ENCODE measurements at places on chromosomes 4 and X.

DNA sequence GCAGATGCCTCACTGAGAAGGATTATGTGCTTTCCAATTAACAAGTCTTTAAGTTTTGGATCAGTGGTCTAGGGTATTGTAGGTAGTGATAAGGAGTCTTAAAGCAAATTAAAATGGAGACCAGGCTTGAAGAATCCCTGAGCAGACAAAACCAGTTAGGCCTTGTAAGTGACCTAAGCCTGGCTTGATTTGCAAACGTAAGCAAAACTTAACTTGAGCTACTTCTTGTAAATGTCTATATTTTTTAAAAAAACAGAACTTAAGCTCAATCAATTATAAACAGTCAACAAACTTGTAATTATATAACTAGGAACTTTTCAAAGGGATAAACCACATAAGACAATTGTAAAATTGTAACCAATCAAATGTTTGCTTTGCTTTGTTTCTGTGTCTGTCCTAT lies 72.7 kb upstream of the NALF2 start:
- no peak for DNase-seq

DNA sequence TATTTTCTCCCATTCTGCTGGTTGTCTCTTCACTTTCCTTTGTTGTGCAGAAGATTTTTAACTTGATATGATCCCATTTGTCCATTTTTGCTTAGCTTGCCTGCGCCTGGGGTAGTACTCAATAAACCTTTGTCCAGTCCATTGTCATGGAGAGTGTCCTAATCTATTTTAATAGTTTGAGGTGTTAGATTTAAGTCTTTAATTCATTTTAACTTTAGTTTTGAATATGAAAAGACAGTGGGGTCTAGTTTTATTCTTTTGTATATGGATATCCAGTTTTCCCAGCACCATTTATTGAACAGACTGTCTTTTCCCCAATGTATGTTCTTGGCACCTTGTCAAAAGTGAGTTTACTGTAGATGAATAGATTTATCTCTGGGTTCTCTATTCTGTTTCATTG lies 76.0 kb upstream of the ITM2A start:
- no peak for DNase-seq

- DNase-seq = no peak
Measured at GRCh38 chr4:52006887-52007286, 13.3 kb downstream of the LRRC66 start.

DNA sequence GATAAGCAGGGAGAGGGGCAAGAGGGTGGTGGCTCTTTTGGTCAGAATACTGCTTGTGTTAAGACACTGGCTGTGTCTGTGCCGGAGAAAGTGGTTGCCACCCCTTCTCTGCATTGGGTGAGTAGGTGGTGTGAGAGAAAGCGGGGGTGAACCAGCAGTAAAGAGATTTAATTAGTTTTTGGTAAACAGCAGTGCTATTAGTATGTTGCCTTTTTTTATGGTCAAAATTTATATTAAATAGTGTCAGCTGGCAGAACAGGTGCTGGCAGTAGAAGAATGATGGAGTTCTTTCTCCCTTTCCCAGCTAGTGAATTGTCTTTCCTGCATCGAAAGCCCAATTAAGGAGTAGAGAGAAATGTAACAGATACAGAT lies 181.6 kb downstream of the LARP7 start:
- no peak for DNase-seq

All from Calu3 (cell line).